ENCODE measurements at places on chromosomes 2 and 18.

DNA sequence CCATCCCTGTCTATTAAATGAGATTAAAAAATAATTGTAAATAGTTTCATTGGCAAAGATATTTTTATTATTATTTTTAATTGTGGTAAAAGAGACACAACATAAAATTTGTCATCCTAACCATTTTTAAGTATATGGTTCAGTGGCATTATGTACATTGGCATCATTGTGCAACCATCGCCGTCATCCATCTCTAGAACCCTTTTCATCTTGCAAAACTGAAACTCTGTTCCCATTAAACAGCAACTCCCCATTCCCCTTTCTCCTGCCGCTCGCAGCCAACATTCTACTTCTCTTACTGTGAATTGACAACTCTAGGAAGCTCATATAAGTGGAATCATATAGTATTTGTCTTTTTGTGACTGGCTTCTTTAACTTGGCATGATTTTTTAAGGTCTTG lies 25.3 kb downstream of the LAMA3 start:
- no peak for DNase-seq

DNA sequence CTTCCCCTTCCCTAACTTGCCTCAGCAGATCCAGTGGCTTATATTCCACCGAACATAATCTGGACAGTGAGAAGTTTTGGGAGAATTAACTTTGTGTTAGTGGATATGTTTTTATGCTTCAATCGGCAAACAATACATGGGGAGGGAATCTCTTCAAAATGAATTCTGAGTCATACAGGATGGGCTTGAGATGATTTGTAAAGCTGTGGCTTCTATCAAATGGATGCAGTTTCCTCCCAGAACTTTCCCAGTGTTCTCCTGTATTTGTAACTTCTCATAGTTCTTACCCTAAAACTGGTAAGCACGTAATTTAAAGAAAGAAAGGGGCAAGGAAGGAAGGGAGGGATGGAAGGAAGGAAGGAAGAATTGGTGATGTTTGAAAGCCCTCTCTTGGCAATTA lies 36.8 kb downstream of the PDCL3 start:
- no peak for DNase-seq

GRCh38 chr18:9536354-9537152 lies 61.2 kb downstream of the RALBP1 start:
- no peak for DNase-seq

DNA sequence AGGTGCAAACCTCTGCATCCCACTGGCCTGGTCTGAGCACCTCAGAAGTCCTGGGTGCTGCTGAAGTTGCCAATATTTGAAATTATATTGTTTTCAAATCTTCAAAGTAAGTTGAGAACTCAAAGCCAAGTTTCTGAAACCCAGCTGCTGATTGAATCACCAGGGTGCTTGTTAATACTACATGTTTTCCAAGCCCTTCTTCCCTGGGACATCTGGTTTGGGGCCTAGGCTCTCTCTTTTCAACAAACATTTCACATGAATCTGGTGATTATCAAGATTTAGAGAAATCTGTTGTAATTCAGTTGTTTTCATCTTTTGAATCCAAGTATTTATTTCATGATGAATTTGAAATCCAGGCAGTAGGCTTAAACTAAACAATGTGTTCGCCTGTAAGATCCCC lies 24.4 kb downstream of the MLPH start:
- DNase-seq: no peak

DNA sequence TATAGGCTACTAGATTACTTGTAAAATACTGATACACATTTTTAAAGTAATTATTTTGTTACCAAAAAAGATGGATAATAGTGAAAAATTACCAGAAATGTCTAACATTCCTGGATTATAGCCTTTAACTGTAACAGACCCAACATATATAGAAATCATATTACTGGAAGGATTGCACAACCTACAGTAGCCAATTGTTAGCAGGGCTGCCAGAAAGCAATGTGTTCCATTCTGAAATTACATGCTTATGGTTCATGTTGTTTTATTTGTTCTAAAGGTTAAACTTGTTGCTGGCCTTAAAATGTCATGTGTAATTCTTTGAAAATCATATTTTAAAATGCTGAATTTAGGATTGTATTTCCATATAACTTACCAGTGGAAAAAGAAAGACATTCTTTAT lies 793.6 kb upstream of the ACVR2A start:
- DNase-seq: no peak

- DNase-seq: no peak
Measured at GRCh38 chr2:154226931-154227330, 355.2 kb downstream of the GALNT13 start.

DNA sequence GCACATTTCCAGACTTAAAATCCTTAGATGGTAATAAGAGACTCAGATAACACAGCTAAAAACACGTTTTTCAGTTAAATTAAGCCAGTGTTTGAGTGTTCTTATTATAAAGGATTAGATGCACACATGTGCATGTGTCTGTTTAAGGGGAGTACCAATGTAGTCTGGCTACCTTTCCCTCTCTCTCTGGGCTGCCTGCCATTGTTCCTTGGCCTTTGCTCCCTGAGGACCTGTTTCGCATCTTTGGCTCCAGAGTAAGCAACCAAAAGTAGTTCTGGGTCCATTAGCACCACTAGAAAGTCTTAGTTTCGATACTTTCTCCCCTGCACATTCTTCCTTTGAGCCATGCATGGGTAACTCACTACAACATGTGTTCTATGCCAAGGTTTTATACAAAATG lies 228.3 kb downstream of the TPGS2 start:
- no peak for DNase-seq

DNA sequence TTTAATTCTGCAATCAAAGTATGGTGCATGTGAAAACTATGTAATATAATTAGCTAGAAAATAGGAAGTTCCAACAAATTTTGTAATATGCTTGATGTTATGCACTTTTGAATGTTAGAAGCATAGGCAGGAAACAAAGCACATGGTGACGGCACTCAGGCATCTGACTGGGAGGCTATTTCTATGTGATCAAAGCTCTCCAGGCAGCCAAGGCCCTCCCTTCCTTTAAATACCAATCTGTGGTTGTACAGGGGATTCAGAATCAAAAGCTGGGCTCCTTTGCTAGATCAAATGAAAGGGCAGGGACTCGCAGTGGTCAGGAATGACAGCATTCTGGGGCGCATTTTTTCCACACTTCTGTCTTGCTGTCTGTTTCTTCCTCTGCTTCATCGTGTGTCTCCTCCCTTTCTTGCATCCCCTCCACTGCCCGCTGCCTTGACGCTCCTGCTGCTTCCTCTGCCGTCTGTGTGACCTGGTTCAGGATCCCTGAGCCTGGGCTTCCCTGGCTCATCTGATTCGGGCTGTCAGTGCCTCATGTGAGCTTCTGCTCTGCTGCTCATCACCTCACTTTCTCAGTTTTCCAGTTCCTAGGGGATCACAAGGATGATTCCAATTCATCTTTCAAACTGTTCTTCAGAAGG lies 30.9 kb downstream of the TMEM182 start:
- DNase-seq: no peak

- no peak for DNase-seq
Measured at GRCh38 chr18:48160622-48161021, 230.2 kb upstream of the SMAD2 start.

GRCh38 chr2:13917958-13918357 lies 714.6 kb upstream of the LRATD1 start:
- no peak for DNase-seq

DNA sequence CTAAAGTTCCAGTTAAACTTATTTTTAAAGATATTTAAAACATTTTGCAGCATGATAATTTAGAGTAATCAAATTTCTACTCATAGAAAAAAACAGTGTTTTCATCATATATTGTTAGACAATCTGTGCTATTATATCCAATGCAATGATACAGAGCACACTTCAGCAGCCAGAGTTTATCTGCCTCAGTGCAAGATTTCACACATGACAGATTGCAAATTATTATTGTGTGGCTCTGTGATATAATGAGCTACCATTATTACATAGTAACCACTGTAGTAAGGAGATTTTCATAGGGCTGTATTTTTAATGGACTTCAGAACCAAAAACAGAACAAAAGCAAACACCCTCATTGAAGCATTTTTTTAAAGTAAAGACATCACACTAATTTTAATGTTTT lies 762.4 kb downstream of the DSC3 start:
- DNase-seq: no peak

DNA sequence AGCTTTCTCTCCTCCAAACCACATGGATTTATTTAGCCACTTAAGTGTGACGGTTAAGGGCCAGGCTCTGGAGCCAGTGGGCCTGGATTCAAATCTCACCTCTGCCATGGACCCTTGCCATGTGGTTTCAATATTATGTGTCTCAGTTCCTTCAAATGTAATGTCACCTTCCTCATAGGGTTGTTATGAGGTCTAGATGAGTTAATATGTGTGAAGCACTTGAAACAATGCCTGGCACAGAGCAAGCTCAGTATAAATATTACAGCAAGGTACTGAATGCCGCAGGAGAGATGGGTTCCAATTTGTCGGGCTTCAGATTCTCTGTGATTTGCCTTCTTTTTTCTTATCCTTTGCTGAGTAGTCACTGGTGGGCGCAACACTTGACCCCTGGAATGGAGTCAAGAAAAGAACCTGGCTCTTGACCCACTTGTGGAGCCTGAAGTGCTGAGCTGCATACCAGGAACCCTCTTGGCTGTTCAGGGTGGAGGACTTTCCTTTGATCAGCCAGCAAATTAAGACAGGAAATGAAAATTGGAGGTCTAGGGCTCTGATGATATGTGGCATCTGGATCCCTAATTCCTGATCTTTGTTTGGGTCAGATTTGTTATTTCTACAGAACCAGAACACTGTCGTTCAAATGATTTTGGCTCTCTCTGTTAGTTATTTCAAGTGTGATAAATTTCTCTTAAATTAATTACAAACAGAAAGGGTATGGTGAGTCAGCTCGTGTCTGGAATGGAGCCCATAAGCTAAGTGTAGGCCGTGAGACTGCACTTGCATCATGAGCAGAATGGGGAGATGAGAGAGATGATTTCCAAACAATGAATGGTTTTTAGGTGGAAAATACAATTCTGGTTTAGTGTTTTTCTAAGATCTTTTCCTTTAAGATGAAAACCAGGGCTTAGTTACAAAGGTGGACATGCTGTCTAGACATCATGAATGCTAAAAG lies 293.0 kb downstream of the KCNS3 start:
- no peak for DNase-seq

DNA sequence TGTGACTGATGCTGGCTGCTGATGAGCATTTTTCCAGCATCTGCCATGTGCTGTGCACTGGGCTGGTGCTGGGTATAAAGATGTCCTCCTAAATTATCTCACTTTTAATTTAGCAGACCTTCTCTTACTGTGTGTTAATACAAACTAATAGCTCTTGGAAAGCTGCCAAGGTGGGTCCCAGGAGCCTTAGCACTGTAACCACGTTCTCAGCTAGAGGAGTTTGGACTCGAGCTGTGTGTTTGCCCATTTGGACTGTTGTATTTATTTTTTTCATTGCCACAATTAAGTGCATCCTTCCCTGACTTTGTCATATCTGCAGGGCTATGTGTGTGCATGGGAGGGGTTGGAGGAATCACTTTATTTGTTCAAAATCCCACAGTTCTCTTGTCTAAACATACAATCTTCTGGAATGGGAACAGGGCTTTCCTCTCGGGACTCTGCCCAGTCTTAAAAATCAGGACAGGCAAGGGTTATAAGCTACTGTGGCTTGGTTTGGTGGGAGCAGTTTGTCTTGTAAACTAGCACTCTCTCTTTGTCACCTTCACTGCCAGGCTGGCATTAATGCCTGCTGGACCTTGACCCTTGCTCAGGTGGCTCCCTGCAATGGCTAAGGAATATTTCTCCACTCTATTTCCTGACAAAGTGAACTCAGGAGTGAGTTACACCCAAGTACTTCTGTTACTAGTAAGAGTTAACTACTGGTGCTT lies 129.7 kb upstream of the MGAT5 start:
- DNase-seq: no peak

DNA sequence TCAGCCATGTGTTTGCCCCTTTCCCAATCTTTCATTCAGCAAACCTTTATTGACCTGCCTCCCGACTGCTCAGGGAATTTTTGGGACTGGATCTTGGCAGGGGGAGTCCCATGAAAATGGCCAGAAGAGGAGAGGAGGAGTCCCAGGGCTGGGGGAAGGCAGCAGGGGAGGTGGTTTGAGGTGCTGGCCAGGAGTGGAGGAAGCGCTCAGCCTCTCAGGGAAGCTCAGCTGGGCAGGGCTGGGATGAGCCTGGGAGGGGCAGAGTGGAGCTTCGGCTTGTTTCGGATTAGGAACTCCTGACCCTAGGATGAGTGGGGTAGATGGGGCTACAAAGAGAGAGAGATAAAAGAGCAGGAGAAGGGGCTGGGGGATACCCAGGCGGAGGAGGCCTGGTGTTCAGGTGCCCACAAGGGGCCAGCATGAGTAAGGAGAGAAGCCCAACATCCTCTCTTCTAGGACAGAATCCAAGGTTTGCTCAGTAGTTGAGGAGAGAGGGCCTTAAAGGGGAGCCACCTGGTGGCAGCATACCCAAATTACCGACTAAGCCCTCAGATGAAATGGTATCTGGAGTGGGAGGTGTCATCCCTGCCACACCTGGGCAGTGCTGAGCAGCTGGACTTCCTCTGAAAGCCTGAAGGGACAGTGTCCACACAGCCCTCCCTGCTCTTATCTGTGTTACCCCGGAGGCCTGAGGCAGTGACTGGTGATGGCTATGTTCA lies 91.1 kb downstream of the INHBB start:
- DNase-seq: no peak

DNA sequence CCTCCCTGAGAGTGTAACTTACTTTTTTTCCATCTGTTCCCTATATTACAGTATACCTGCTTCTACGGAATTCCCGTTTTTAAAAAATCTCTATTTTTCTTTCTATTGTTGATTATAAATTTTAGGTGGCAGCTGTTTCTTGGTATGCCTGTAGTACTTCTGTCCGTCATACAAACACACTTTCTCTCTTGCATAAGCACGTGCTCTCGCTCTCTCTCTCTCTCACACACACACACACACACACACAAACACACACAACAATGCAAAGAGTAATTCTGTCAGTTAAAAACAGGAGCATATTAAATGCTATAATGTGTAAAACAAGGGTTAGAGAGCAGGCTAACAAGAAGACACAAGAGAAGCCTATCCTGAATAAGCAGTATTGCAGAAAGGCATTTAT lies 140.5 kb downstream of the THADA start:
- no peak for DNase-seq

GRCh38 chr2:11703700-11704099 lies 33.7 kb upstream of the NTSR2 start:
- no peak for DNase-seq

- no peak for DNase-seq
Measured at GRCh38 chr2:94861308-94862152, 9.7 kb upstream of the TEKT4 start.

- no peak for DNase-seq
Measured at GRCh38 chr2:196182439-196183171, 11.2 kb upstream of the STK17B start.

- no peak for DNase-seq
Measured at GRCh38 chr2:239249776-239250175, 151.0 kb downstream of the HDAC4 start.

DNA sequence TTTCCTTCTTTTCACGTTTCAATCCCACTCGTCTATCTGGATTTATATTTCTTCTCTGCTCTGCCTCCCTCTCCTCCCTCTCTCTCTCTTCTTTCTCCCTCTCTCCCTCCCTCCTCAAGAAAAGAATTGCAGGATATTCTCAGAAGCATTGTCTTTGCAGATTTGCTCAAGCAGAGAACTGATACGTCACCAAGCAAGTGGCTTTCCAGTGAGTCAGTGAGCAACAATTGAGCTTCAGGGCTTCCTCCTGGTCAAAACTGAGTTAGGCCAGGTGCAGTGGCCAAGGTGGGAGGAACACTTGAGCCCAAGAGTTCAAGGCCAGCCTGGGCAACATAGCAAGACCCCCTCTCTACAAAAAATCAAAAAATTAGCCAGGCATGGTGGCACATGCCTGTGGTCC lies 151.1 kb downstream of the SMAD2 start:
- DNase-seq: no peak

GRCh38 chr2:9905413-9905812 lies 46.1 kb upstream of the GRHL1 start:
- no peak for DNase-seq
